Mesothelial cell of epicardium (in vitro differentiated cells): ENCODE measurements at places on chromosomes 6 and 20.
A peak's percentile ranks its signal among the peaks of the same experiment; 100 is the strongest.

- DNase-seq, result no peak
Measured at GRCh38 chr6:159876242-159876641, 14.5 kb upstream of the MAS1 start.

GRCh38 chr20:56487216-56487615, 18.8 kb downstream of the RTF2 start:
- no peak for DNase-seq

GRCh38 chr6:50962213-50962759, 143.6 kb downstream of the TFAP2B start:
- no peak for DNase-seq

GRCh38 chr6:139153855-139154254, 19.0 kb downstream of the HECA start:
- no peak for DNase-seq

- DNase-seq, result peak; percentile 35
Measured at GRCh38 chr20:32972181-32973076, 31.8 kb downstream of the SUN5 start.

DNA sequence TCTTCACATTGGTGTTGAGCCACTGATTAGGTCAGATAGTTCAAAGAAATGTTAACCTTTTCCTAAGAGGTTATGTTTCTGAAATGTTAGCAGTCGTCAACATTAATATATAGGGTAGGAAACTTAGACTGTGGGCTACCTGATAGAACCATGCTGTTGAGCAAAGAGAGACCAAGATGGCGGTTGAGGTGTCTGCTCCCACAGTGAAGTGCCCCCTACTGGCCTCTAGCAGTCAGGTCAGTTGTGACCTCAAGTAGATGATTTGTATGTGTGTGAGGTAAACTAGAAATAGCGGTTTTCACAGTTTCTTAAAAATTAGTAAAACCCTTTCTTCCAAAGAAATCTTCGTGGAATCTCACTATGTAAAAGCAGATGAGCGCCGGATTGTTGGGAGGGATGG, 40.3 kb downstream of the MTHFD1L start:
- DNase-seq, result no peak

GRCh38 chr6:37489697-37490336, 9.9 kb downstream of the CCDC167 start:
- no peak for DNase-seq

GRCh38 chr6:168844821-168845609, 404.0 kb downstream of the SMOC2 start:
- no peak for DNase-seq

GRCh38 chr6:109872968-109873545, 105.1 kb upstream of the GPR6 start:
- DNase-seq, result no peak

DNA sequence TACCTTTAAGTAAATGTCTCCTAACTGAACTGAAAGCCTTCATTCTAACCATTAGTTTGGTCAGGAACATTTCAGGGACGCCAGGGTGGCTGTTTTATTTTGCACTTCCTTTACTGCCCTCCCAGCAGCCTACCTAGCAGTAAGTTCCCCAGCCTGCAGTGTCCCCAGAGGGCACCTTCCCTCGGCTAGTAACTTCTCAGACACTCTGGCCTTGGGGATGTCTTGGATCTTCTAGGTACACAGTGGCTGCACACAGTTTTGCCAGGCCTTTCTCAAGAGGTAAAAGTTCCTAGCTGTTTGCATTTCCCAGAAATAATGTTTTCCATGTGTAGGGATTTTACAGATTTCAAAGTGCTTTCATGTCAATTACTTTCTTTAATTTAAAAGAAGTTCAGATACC, 378 bp upstream of the LAMA2 start:
- DNase-seq, result no peak

DNA sequence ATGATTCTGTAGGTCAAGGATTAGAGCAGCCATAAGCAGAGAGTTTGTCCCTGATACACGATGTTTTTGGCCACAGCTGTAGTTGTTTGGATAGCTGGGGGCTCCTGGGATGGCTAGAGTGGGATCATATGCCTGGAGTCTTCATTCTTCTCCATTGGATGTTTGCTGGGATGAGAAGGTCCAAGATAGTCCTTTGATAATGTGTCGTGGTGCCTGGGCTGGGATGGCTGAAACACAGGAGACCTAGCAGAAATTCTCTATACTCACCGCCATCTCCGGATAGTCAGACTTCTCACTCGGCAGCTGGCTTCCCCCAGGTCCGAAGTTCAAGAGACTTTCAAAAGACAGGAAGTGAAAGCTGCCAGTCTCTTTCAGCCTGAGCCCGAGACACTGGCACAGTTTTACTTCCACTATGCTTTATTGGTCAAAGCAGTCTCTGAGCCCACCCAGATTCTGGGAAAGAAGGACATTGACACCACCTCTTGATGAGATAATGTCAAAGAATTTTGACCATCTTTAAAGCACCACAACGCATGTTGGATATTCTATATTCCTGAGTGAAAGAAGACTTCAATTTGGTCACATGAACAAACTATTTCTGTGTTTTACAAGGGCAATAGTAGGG, 16.0 kb downstream of the MARCKS start:
- DNase-seq, result no peak

DNA sequence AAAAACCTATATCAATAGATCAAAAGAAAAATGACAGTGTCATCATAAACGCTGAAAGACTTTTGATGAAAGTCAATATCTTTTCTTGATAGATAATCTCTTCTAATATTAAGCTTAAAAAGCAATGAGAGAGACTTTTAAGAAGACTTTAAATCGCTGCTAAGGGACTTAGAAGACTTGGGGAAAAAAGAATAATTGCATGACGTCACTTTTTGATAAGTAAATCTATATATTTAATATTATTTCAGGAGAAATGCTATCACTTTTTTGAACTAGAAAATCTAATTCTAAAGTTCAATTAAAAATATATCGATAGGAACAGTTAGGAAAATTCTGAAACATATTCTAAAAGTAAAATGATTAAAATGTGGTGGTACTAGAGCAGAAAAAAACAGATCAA, 78.7 kb upstream of the TSHZ2 start:
- no peak for DNase-seq

GRCh38 chr20:3798373-3798768, 2.3 kb downstream of the CDC25B start:
- DNase-seq, result no peak
